Chondrocyte (in vitro differentiated cells): ENCODE measurements at places on chromosomes 2 and 18.

DNA sequence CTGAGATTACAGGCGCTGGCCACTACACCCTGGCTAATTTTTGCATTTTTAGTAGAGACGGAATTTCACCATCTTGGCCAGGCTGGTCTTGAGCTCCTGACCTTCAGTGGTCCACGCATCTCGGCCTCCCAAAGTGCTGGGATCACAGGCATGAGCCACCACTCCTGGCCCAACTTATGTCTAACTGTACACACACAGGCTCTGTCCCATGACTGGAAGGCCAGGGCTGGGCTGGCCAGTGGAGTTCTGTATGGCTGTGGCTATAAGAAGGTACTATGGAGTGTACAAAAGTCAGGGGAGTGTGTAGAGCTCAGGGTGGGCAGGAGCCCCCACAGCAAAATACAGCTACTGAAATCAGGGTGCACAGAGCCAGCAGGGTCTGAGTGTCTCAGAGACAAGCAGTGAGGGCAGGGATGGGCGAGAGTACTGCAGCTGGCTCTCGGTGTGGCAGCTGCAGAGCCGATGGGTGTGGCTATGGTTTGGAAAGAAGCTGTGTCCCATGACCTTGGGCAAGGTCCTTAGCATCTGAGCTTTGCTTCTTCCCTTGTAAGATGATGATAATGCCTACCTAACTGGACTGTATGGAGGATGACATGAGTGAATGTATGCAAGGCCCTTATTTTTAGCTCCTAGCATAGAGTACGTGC, 10.4 kb upstream of the MSGN1 start:
- DNase-seq = no peak

DNA sequence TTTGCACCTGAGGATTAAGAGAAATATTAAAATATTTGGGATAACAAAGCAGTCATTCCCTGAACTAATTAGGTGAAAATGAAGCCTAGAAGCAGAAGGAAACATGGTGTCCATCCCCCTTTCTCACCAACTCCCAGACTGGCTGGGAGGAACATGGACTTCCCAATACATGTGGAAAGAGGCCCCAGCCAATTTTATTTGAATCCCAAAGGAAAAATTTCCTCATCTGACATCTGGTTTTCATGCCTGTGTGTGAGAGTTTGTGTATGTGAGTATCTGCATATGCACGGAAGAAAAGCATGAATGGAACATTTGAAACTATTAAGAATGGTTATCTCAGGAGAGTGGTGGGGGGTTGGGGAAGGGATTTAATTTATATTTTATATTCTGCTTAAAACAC, 84.3 kb downstream of the COPS8 start:
- DNase-seq = no peak

DNA sequence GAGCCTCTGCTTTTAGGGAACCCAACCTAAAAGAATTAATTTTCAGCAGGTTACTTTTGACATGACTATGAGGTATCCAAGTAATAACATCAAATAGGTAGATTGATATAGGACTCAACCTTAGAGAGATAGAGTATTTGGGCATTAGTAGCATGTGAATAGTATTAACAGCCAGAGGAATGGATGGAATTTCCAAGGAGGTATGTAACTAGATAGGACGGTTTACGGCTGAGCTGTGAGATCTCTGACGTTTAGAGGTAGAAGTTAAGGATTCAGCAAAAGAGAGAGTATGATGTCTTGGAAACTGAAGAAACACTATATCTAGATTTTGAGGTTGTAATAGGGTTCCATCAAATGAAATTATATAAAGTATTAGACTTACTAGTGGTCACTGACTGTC, 70.3 kb downstream of the HNMT start:
- no peak for DNase-seq

DNA sequence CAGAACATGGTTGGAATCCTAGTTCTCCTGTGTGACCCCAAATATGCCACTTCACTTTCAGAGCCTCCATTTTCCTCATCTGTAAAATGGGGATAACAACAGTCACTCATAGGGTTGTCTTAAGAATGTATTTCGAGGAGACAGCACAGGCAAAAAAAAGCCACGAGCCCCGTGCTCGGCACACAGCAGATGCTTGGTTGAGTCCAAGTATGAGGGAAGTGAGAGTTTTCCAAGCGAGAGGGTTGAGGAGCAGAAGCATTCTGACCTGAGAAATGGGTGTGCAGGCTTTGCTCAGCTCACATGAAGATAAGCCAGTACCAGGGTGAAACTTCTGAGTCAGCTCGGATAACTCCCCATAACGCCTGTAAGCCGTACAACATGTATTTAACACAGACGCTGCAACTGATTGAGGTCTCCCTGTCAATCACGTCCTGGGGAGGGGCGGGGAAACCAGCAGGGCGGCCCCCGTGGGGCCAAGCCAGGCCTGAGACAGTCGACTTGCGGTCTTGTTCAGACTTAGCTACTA, 23.0 kb upstream of the ODC1 start:
- DNase-seq = peak; percentile 72

DNA sequence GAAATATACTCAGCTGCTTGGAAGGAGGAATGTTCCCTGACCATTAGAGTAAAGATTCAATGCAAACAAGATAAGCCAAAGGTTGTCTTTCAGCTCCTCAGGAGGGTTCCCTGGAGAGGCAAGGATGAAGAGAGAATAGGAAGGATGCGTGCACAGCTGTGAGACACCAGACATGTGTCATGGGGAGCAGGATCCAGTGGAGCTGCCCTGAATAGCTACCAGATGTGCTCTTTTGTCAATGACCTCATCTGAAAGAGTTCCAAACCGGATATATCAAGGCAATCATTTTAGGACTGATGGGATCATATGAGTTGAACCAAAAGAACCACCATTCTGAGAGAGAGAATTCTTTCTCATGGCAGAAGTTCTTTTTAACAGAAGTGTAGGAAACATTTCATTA, 490.6 kb downstream of the IRS1 start:
- DNase-seq = no peak

- no peak for DNase-seq
These were observed 32.7 kb downstream of the COX7A2L start for GRCh38 chr2:42328148-42328833.

GRCh38 chr2:46852598-46852997, 63.0 kb downstream of the MCFD2 start:
- no peak for DNase-seq

- DNase-seq = no peak
These were observed 10.3 kb upstream of the CHST10 start for GRCh38 chr2:100427627-100428258.

GRCh38 chr2:226446406-226447001, 353.1 kb downstream of the IRS1 start:
- DNase-seq = no peak

- no peak for DNase-seq
These were observed 394.1 kb upstream of the NETO1 start for GRCh38 chr18:73261923-73262322.
